ENCODE measurements at places on chromosomes 13 and 19. TPM values are rescaled to one million over a fixed set of nuclear protein-coding genes. Genes with fewer than 3 reads are reported as not detected.

TTYH1 gene
- total RNA-seq: not detected

- peak; percentile 23 for DNase-seq
Measured at GRCh38 chr13:64158908-64159307, 2743.3 kb upstream of the PCDH20 start.

DNA sequence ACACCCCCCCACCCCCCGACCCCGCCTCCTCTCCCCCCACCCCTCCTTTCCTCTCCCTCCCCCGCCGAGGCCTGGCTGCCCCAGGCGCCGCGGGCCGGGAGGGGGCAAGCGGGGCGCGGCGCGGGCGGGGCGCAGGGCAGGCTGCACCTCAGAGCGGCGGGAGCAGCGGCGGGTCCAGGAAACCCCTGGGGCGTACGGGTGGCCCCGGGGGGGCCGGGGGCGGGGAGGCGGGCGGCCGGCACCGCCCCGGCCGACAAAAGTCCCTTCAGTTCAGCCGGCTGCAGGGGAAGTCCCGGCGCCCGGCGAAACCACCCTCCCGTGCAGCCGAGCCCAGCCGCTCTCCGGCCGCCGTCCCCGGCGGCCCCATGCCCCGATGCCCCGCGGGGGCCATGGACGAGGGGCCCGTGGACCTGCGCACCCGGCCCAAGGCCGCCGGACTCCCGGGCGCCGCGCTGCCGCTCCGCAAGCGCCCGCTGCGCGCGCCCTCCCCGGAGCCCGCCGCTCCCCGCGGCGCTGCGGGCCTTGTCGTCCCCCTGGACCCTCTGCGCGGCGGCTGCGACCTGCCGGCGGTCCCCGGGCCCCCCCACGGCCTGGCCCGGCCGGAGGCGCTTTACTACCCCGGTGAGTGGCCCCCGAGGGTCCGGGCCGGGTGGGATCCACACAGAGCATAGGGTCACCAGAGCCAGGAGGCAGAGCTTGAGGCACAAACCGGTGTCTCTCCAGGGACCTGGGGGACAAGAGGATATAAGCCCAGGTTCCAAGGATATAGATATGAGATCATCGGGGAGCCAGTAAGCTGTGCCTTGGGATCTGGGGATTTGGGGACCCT, at the start of gene BCL3:
Gene BCL3 (plus strand): TSS at position 283 of the 829 bp plus-strand sequence. CDS start 83 bp downstream, at position 366.
- no peak for DNase-seq

DNA sequence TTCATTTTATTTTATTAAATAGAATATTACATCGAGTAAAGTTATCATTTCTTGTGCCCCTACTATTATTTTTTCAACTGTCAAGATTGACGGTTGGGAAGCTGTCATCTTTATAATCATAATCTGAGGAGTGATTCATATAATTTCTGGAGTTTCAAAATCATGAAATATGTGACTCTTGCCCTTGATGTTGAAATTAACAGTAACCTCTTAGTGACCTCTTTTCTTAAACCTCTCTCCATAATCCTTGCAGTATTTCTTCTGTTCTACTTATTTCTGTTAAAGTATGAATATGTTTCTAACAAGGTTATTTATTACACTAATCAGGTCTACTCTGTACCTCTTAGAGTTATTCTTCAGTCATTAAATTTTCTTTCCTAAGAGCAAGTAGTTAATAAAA, 663.8 kb downstream of the LIG4 start:
- DNase-seq: no peak

DNA sequence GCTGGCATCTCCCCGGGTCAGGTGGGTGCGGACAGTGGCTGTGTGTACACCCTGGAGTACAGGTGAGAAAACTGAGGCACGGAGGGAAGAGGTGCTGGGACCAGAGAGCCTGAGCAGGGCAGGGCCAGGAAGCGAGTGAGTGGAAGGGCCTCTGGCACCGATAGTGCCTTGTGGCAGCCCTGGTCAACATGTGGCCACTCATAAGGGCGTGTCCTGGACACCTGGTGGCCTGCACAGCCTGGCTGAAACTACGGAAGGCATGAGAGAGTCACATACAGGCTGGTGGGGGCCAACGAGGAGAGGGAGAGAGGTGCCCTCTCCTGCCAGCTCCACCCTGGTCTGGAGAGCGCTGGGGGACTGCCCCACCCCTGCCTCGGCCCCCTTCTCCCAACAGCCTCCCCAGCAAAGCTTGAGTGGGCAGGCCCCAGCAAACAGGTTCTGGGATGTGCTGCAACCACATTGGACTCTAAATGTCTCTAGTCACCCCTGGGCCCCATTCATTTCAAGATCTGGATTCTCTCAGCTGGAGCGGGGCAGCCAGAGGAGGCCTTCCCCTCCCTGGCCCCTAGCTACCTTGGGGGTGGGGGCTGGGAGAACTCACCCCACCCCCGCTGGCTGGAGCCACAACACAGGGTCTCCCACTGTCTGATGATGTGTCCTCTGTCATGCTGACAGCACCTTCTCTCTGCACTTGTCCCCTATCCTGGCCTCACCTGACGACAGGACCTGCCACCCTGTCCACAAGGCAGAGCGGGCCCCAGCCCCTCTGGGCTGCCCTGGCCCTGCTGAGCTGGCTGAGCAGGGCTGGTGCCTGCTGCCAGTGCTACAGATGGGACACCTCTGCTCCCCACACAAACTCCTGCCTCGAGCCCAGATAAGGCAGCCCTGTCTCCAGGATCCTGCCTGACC, 5.8 kb downstream of the CBARP start:
- no peak for DNase-seq

WIZ gene
- total RNA-seq: 7.4 TPM

DNA sequence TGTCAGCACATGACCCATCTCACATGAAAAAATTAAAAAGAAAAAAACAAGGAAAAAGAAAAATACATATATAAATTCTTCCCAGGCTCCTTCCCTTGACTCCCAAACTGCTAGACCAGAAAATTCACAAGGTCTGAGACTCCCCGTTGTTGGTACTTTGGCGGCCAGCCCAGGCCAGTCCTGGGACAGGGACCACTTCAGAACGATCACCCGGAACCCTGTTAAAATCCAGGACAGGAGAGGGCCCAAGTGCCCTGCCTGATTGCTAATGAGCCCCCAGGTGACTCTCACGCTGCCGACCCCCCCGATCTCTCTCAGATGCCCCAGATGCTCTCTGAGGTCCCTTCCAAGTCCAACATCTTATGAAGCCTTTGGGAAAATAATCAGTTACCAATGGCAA, 107.2 kb downstream of the COL4A2 start:
- no peak for DNase-seq

GPR12 gene
- not detected for total RNA-seq

- peak; percentile 4 for DNase-seq
Measured at GRCh38 chr19:10291554-10292205, 1.9 kb downstream of the ICAM5 start.

GRCh38 chr13:66530686-66531085, 699.5 kb downstream of the PCDH9 start:
- no peak for DNase-seq

RDH8 gene
- not detected for total RNA-seq

CPB2 gene
- not detected for total RNA-seq

LILRA2 gene
- not detected for total RNA-seq
